ENCODE measurements at places on chromosomes 3 and 15.
A peak's percentile ranks its signal among the peaks of the same experiment; 100 is the strongest.

GRCh38 chr15:64691896-64692565, 83.4 kb downstream of the RBPMS2 start:
- DNase-seq: no peak

GRCh38 chr15:91368611-91369010, 268.6 kb downstream of the SV2B start:
- no peak for DNase-seq

- DNase-seq: no peak
Measured at GRCh38 chr3:23629181-23629894, 176.4 kb upstream of the UBE2E1 start.

DNA sequence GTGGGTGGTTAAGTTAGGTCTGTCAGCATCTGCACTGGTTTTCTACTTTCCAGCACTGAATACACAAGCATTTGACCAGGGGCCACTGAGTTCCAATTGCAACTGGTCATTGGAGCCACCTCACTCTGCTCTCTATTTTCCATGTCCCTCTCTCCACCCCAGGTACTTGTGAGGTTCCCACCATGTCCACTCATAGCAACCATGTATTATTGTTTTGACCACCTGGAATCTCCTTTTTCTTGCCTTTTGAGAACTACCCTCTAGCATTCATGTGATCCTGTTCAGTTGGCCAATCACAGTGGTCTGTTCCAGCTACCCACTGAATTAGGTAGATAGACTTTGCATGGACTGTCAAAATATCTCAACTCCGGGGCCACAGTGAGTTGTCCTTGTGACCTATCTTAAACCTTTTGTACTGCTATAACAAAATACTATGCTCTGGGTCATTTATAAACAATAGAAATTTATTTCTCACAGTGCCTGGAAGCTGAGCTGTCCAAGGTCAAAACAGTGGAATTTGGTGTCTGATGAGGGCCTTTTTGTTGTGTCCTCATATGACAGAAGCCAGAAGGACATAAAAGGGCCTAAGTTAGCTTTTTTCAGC, 20.2 kb upstream of the TM4SF18 start:
- DNase-seq: no peak

GRCh38 chr3:147423798-147424580, 14.8 kb downstream of the ZIC1 start:
- no peak for DNase-seq

- DNase-seq: no peak
Measured at GRCh38 chr3:52381623-52382022, 63.3 kb downstream of the SEMA3G start.

- no peak for DNase-seq
Measured at GRCh38 chr3:72329354-72329753, 518.9 kb downstream of the SHQ1 start.

GRCh38 chr3:120450600-120451271, at the start of gene FSTL1:
TSS of gene FSTL1 (minus strand) at chr3:120450992. CDS start at chr3:120450746, 246 bp downstream.
- no peak for DNase-seq

DNA sequence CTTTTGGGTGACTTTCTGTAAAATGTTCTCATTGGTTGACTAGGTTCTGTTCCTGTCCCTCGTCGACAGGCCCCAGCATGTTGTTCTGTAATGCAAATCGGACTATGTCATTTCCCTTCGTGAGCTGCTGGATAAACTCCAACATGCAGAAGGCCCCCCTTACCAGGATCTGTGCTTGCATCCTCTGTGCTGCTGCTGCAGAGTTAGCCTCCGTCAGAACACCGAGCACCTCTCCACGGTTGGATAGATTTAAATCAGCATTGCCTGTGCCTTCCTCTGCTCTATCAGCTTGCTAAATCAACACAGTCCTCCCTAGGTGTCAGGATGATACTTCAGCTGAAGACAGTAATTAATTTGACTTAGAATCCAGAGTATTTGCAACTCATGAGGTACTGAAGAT, 12.7 kb upstream of the MINDY4B start:
- DNase-seq: no peak

DNA sequence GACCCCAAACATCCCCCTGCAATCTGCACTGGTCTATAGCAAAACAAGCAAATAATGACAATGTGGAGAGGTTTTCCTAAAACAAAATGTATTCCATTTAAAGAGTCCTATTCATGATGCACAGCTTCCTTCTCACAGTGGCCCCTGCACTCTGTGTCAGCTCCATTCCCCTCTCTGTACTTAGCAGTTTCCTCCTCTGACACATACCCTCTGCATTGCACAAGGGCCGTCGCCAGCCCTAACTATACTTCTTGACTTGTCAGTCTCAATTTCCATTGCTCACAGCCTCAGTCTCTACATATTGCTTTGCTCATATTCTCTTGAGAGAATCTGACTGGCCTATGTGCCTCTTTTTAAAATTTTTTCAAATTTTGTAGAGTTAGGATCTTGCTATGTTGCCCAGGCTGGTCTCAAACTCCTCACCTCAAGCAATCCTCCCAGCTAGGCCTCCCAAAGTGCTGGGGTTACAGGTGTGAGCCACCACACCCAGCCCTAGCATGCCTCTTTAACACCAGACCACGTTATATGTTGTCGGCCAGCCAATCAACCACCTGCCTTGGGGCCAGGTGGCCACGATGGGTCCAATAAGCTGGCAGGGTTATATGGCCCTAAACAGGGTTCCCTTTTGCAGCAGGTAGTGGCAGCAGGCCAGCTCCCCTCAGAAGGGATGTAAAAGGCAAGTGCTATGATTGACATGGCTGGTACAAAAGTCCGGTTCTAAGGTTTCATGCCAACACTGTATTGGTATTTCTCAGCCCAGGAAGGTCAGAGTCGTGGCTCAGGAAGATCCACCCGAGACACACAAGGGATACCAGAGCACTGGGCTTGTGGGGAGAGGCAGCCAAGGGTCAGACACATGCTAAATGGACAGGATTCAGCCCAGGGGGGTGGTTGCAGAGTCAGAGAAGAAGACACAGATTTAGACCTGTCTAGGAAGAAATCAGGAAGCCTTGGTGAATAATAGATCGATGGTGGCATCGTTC, 59.0 kb upstream of the SMAD3 start:
- DNase-seq: no peak

- no peak for DNase-seq
Measured at GRCh38 chr3:72912532-72912931, 24.7 kb downstream of the GXYLT2 start.

DNA sequence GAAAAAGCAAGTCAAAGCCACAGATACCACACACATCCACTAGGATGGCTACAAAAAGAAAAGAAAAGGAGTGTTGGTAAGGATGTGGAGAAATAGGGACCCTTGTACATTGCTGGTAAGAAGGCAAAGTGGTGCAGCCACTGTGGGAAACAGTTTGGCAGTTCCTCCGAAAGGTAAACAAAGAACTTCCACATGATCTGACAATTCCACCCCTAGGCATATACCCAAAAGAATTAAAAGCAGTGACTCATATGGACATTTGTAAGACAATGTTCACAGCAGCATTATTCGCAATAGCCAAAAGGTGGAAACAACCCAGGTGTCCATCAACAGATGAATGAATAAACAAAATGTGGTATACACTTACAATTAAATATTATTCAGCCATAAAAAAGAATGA, 22.2 kb upstream of the GMPPB start:
- DNase-seq: no peak

DNA sequence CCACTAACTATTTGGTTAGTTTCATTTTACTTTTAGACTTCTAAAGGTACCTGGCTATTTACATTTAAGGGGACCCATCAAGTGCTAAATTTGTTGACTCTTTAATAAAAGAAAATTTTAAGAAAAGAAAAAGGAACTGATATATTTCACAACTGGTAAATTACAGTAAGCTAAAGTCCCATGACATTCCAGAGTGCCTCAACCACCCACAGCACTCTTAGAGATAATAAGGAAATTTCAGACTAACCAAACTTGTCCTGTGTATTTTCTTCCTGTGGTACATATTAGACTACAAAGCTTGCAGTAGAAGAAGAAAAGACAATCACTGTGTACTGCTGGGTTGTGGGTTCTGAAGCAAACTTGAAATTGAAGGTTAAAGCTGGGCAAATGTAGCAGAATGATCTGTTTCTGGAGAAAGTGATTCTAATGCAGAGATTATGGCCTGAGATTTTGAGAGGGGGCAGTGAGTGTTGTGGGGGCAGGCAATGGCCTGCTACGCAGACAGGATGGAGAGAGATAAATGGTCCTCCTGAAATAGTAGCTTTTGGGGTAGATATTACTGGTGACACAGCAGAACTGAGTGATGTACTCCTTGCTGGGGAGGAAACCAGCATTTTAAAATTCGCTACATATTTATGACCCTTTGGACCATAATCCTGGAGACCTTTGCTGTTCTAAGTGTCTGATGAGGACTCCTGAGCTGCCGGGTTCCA, 24.5 kb upstream of the MFSD1 start:
- DNase-seq: no peak

- no peak for DNase-seq
Measured at GRCh38 chr3:30915782-30916181, 21.3 kb upstream of the GADL1 start.

- no peak for DNase-seq
Measured at GRCh38 chr3:44762170-44762677, 630 bp downstream of the KIF15 start.

- DNase-seq: no peak
Measured at GRCh38 chr3:72288955-72289691, 504.2 kb upstream of the PROK2 start.

DNA sequence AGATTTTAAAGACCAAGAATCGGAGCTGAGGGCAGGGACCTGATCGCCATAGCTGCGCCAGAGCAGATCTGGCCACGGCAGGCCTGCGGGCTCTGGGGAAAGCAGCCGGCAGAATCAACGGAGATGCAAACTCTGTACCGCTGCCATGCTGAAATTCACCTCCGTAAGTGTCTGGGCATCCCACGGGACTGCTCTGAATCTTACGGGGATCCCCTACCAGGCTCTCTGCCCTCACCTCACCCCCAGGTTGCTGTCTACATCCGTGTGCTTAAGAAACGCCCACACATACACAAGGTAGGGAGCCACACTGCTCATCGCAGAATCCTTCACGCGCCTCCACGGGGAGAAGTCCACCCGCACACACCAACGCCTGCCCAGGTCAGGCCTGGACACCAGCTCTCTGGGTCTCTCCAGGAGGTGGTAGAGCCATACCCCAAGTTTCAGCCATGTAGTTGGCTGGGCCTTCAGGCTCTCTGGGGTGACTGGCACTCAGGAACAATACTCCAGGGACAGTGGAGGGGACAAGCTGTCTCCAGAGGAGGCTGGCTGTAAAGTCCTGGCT, 33.5 kb downstream of the FAM174B start:
- no peak for DNase-seq

- DNase-seq: peak; percentile 69
Measured at GRCh38 chr3:160755776-160756304, at the start of gene PPM1L. TSS of gene PPM1L (plus strand) at chr3:160756231.

GRCh38 chr3:153130312-153130977, 31.6 kb upstream of the RAP2B start:
- no peak for DNase-seq

DNA sequence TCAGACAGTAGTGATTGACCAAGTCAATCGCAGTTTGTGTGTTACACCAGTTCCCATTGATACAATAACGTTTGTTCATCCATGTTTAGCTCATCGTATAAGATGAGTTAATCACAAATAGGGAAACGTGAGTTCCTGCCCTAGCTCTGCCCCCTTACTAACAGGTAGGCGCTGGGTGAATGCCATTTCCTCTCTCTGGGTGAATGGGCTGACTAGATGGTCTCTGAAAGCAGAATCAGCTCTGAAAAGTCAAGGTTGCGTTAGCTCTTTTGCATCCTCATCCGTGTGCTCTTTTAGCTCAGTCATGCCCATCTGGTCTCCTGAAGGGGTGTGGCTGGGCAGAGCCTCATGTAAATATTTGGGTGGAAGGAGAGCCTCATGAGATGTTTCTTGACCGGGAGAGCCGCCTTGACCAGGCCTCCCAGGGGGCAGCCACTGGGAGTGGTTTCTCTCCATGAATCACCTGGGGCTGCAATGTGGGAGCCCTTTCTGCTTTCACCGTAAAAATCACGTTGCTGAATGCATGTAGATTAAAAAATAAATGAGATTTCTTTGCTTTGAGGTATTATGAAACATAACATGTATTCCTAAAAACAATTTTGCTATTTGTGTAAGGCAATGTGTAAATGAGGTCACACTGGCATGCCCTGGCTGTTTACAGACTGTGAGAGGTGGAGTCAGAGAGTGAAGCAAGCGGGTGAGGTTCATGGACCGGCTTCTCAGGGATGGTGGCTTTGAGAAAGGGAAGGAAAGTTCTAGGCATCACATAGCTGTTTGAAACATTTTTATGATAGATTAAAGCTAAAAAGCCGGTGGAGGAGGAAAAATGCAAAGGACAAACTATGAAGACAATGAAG, 108.4 kb upstream of the RASGRP1 start:
- no peak for DNase-seq

DNA sequence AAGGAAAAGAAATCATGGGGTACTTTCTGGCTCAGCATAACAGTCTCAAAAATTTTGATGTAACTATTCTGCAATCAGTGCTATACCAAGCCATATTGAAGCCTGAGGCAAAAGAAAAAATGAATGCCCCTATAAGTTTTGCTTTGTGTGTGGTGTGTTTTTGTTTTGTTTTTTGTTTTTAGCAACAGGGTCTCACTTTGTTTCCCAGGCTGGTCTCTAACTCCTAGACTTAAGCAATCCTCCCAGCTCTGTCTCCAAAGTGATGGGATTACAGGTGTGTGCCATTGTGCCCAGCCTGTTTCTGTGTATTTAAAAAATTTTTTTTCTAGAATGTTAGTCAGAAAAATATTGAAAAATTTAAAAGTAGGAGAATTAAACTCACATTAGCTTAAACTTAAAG, 93.2 kb downstream of the ZNF280D start:
- no peak for DNase-seq

- peak; percentile 9 for DNase-seq
Measured at GRCh38 chr3:12508291-12508700, 24.0 kb downstream of the TSEN2 start.

GRCh38 chr3:155889212-155889611, 18.8 kb downstream of the GMPS start:
- DNase-seq: no peak

- peak; percentile 11 for DNase-seq
Measured at GRCh38 chr3:102053375-102053989, 204.2 kb downstream of the NFKBIZ start.

- DNase-seq: no peak
Measured at GRCh38 chr3:156633335-156633734, 41.1 kb upstream of the TIPARP start.

- DNase-seq: no peak
Measured at GRCh38 chr3:75692061-75692460, 27.9 kb downstream of the FRG2C start.

- DNase-seq: no peak
Measured at GRCh38 chr3:112391648-112392047, 58.7 kb downstream of the CD200 start.

DNA sequence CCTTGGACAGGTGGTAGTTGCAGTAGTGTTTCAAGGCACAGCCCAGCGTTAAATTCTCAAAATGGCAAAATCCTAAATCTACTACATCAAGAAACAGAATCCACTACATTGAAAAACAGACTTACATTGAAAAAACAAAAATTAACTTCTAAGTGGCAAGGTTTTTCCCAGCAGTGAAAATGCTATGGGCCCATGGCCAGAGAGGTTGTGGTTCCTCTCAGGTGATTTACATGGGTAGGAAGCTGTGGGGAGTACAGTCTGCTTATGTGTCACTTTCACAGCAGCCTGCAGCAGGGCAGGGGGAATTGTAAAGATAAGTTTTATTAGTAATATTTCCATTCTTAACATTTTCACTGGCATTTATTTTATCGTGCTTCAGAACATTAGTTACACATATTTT, 24.9 kb downstream of the TTC14 start:
- no peak for DNase-seq

All from SW480 (cell line).